ENCODE measurements at places on chromosomes 5 and 9. TPM values are rescaled to one million over a fixed set of nuclear protein-coding genes. Genes with fewer than 3 reads are reported as not detected.

GRCh38 chr5:143002459-143003327 is 232.5 kb downstream of the ARHGAP26 start:
- peak; percentile 39 for DNase-seq

DNA sequence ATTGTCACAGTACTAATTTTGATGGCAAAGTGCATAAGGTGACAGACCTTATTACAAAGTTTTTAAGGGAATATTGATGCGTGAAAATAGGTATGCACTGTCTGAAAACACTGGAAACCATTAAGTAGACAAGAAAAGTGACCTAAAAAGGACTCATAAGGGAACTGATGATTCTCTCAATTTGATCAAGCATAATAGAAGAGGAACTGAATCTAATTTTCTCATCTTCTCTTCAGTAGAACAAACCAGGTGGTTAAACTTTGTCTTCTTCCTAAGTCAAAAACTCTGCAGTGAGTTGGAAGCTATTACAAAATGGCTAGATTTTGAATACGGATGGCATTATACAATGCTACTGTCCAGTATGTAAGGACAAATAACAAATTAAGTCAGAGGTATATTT is 53.4 kb downstream of the RNF145 start:
- no peak for DNase-seq

DNA sequence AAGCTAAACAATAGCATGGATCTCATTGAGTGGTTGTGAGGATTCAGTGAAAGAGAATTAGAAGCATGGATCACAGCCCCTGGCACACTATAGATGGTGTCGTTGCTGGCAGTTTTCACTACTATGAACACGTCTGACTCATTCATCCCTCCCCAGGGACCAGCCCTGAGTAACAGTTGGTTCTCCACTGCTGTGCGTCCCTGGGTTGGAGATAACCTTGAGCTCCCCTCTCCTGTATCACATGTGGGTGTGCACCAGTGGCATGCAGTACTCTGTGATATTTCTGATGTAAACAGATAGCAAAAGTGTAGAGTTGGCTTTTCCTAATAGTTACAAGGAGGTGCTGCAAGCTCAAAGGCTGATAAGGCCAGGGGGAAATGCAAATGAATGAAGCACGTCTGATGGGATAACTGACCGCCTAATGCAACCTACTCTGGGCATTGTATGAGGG is 8.8 kb upstream of the LCP2 start:
- DNase-seq: no peak

The AJM1 gene
- 19.4 TPM for total RNA-seq

- peak; percentile 71 for DNase-seq
Observed at GRCh38 chr5:96601715-96602244, 60.4 kb upstream of the CAST start.

GRCh38 chr9:90904706-90905478 is 103.3 kb downstream of the SYK start:
- DNase-seq: no peak
